ENCODE measurements at places on chromosomes 3 and 15.

DNA sequence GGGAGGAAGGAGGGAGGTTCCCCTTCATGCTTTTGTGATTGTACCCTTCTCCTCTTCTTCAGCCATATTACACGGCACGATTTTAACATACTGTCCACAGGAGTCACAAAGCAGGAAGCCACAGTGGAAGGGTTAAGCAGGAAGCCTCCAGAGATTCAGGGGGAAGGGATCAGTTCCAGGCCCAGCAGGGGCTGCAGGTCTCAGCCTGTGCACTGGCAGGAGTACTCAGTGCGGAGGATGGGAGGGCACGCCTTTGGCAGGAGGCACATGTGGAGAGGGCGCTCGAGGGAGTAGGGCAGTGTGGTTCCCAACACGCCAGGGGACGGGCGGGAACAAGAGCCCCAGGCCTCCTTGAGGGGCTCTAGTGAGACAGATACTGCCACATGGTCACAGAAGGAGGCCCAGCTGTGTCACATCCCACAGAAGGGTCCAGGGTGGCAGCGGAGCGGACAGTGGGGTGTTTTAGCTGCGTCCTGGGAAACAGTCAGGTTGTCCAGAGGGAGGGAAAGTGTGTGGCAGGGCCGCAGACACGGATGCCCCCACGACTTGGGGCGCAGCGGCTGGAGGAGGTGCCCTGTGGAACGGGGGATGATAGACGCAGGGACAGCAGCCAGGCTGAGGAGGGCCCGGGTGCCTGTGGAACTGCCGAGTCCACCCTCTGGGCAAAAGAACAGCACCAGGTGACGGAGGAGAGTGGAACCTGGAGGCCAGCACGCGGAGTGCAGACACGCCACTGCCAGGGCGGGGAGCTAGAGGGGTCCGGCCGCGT, 77.5 kb downstream of the CHSY1 start:
- DNase-seq = peak; percentile 42

- no peak for DNase-seq
Measured at GRCh38 chr3:41193794-41194539, 5.3 kb upstream of the CTNNB1 start.

DNA sequence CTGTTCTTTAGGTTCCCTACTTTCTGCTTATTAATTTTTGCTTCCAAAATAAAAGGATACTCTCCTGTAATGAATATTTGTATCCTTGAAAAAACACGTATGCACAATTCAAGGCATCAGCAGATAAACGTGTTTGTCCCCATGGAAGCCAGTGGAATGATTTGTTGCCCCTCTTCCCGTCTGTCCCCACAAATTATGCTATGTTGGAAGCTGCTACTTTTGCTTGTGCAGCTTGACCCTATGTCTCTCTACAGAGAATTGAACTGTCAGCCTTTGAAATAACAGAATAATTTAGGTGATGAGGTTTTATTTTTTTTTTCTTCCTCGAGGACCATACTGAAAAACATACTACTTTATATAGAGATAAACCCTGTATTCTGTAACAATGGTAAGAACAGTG, 401.5 kb upstream of the GOLIM4 start:
- no peak for DNase-seq

GRCh38 chr15:41558400-41559238, at the start of gene TYRO3:
TYRO3 (plus strand) TSS chr15:41559212; CDS start chr15:41559258, 46 bp downstream.
- no peak for DNase-seq

DNA sequence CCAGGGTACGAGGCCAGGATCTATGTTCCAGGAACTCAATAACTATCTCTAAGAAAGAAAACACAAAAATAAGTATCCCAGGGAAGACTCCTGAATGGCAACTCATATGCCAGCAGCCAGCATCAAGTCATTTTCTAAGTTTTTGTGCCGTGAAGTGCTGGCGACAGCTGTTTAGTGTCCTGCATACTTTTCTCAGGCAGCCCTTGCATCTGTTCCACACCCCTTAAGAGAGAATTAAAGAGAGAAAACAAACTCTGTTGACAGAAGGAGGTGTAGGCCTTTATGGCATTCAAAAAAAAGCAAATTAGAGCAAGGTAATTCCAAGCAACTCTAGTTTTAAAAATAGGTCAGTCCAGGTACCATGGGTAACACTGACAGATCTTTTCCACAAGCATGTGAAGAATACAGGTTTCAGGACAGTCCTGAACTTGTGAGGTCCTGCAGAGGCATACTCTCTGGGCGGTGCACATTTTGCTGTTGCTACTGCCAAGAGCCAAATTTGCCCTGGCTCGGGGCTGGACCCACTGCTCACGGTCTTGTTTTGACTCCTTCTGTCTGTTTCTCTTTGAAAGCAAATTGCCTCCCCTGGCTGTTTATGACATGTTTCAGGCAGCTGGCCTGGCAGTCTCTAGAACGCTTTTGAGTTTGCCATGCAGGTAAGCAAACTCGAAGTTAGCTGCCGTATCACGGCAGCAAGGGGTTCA, 252.1 kb upstream of the ADAMTS9 start:
- no peak for DNase-seq

GRCh38 chr15:66855041-66855440, 153.0 kb downstream of the SMAD6 start:
- no peak for DNase-seq

DNA sequence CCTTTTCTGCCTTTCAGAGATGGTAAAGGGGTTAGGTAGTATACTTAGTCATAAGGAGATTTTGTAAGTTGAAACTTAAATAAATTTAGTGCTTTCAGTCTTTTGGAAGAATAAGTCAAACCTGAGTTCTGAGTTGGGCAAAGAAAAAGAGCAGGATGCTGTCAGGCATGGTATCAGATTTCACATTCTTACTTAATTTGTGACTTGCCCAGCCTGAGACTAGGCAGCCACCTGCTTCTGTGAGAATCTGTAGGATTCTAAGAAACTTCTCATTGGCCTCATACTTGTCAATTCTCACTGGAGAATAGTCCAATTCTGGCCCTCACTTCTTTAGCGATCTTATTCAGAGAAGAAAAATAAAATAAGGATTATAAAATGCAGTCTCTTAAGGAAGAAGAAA, 577.5 kb downstream of the DIPK2A start:
- DNase-seq = no peak

DNA sequence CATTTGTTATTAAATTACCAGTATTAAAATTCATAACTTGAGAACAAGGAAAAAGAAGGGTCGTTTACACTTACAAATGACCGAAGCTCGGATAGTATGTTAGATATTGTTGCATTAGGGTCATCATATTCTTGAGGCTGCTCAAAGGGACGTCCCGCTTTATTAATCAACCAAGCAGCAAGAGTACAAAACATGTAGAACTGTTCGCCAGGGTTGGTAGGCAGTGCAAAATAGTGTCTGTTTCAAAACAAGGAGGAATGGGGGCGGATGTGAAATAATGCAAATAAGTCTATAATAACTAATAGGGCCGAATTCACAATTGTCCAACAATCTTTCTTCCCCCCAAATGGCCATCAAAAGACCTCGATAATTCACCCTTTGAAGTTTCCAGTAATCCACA, 2.9 kb downstream of the IFT57 start:
- DNase-seq = no peak

- DNase-seq = no peak
Measured at GRCh38 chr15:96766366-96766765, 435.9 kb downstream of the NR2F2 start.

DNA sequence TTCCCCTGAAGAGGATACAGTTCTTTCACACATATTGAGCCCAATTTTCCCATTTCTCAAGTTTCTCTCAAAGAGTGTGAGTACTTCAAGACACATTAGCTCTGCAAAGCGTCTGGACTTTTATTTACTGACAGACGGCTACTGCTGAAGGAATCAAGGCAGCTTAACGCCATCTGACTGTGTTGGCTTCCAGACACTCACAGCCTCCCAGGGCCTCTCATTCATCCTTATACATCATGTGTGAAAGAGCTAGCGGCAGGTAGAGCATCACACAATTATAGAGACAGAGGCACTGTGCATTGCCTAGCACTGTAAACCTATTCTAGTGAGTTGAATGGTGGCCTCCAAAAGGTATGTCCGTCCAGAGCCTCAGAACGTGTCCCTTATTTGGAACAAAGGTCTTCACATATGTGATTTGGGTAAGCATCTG, 284.1 kb upstream of the STT3B start:
- DNase-seq = no peak

DNA sequence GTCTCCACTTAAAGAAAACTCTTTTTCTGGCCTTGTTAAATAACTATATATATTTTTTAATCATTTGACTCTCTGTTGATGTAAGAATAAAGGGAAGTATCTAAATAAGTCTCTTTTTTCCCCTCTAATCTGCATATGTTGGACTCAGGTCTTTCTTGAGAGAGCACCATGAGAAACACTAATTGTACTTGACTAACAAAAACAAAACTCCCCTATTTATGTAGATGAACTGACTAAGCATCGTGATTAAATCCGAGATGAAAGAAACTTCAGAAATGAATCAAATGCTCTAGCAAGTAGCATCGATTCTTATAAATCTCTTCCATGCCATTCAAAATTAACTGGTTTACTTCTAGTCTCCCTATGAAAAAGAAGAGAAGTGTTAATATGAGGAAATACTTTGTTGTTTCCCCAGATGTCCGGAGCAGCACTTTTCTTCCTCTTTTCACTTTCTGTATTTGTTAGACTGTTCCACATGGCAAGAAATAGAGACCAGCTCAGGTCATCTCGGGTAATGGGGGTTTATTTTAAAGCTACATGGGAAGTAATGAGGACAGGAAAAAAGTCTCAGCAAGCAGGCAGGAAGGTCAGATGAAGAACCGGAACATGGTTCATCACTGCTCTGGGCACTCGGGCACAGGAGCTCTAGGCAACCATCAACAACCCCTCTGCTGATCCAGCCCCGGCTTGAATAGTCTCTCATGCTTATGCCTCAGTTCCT, 288.3 kb downstream of the CNTN6 start:
- DNase-seq = peak; percentile 29

DNA sequence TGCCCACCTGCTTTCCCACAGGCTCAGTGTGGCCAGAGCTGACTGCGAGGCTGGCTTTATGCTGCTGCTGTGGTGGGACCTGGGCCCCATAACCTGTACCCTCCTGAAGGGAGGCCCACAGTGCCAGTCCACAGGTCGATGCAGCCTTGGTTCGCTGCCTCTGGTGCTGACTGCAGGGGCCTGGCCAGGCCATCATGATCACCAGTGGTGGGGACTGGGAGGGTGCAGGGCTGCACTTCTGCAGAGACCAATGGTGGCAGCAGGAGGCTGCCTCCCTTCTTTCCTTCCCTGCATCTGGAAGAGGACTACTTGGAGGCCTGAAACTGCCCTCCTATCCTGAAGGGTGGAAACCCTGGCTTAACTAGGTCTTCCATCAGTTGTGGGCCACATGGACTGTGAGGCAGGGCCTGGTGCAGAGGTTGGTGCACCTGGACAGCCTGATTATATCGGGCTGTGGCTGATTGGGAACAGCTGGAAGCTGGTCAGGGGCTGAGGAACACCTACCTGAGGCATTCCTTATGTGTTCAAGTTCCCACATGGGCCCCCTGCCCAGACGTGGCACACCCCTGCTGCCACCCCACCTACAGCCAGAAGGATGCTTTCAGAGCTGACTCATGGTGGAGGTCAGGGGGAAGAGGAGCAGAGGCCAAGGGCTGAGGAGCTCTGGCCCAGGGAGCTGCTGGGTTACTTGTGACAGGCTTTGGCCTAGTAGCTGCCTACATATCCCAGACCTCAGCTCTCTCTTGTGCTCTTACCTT, 29.8 kb downstream of the POMGNT2 start:
- no peak for DNase-seq

DNA sequence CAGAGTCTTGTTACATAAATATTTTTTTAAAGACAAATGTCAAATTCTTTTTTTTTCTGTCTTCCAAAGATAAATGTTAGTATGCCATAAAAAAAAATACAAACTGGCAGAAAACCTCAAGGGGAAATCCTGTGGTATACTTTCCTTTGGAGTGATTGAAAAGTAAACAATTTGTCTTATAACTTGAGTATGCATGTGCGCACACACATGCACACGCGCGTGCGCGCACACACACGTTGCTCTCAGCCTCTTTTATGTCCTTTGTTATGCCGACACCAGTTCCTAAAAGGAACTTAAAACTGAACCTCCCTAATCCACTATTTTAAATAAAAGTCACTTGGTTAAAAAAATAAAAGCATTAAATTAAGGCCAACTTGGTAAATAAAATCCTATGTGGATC, 58.1 kb downstream of the TGFBR2 start:
- DNase-seq = no peak

- DNase-seq = no peak
Measured at GRCh38 chr3:177928172-177928873, 607.9 kb upstream of the KCNMB2 start.

- DNase-seq = peak; percentile 78
Measured at GRCh38 chr3:5055357-5056110, 66.6 kb upstream of the ARL8B start.

- DNase-seq = no peak
Measured at GRCh38 chr3:181935915-181936314, 224.2 kb downstream of the SOX2 start.

GRCh38 chr15:24985224-24985623, 30.4 kb downstream of the SNRPN start:
- DNase-seq = no peak
